ENCODE measurements at places on chromosomes 5 and 9.

DNA sequence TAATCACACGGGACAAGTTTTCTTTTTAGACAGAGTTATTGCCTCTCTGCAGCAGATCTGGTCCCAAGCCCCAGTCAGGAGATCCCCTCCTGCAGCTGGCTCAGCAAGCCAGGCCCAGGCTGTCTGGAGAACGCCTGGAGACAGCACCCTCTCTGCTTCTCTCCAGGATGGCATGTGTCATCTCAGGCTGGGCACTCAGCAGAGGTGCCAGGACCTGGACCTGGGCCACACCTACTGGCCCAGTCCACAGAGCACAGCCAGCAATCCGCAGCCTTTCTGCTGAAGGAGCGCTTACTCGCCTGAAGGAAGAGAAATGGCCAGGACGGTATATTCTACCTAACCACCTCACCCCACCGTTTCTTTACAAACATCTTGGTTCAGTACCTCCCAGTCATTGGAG, 4.7 kb upstream of the TBC1D9B start:
- no peak for DNase-seq

- DNase-seq, result no peak
Measured at GRCh38 chr5:174491265-174491664, 233.1 kb upstream of the MSX2 start.

- DNase-seq, result no peak
Measured at GRCh38 chr5:132150565-132150964, 77.0 kb downstream of the CSF2 start.

DNA sequence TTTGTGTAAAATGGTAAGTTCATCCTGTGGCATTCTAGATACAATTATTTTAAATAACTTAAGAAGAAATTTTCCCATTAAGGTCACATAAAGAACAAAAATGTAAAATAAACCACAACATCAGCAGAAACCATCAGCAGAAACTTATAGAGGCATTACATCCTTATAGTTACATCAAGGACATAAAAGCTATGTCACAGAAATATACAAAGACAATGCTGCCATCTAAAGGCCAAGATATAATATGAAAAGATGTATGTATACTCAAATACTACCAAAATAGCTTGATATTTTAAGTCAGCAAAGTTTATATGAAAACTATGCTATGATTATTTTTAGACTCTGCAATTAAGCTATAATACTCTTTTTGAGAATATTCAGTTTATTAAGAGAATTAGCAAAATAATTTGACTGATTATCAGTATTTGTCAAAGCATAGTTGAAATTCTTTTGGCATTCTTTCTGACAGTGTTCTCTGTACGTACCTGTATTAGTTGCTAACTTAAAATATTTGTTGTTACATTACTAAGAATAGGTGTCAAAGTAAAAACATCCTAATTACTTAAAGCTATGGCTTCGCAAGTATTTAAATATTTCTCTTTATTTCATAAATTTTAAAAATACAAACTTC, 36.2 kb downstream of the FBXL17 start:
- peak; percentile 4 for DNase-seq

DNA sequence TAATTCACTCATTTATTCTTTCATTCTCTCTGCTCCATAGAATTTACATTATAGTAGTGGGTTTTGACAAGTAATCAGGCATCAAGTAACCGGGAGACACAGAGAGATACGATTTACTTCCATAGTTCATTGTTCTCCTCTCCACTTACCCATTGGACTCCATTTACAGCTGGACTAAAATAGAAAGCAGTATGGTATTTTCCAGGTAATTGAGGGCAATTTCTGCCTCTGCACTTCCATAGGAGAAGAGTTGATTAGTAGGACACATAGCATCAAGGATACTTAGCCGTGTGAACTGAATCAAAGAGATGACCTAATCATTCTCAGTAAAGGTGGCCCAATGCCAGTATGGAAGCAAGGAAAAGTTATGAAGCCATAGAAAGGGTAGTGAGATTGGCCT, 244.4 kb downstream of the COX7C start:
- no peak for DNase-seq

DNA sequence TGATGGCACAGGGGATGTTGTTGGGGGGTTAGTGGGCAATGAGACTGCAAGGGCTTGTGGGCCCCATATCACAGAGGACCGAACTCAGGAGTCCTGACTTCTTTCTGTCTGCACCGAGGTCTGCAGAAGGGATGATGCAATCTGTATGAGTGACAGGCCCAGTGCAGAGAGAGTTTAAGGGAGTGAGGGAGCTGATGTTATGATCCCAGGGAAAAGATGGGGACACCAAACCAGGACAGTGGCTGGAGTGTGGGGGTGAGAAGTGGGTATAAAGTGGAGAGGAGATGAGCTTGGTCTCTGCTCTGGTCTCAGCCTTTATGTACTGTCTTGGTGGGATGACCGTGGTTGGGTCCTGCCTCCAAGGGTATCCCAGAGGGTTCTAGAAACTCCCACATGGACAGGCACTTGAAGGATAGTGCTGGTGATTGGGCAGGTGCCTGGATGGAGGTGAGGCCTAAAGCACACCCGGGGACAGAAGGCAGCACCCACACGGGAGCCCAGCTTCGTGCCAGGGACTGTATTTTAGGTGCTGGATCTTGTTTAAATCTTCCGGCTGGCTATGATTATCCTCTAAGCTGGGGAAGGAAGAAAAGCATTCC, 21.9 kb downstream of the GSN start:
- DNase-seq, result no peak
